NCI-H1048 (cell line): ENCODE measurements at places on chromosomes 6 and 20.

- DNase-seq, result no peak
These were observed 1.2 kb downstream of the BRPF3 start for GRCh38 chr6:36197739-36198221.

DNA sequence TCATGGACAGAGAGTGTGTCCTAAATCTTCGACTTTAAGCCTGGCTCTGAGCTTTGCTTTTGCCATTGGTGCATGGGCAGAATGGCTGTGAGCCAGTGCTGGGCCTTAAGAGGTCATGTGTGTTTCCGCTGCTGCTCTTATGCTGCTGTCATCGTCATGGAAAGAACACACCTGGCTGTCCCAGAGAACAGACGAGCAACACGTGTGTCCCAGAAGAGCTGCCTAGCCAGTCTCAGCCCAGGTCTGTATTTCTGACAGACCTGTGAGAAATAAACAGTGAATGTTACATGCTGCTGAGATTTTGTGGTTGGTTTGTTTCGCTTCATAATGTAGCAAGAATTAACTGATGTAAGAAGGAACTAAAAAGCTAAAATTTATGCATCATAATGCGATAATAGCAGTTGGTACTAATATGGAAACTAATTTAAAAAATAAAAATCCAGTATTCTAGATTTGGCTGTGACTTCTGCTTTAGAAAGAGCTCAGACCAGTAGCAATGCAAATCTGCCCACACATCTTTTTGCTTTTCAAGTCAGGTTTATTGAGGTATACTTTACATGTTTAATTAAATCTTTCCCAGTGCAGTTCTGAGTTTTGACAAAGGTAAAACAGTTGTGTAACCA, 11.5 kb upstream of the SCP2D1 start:
- no peak for DNase-seq

GRCh38 chr6:36566418-36566905, 19.2 kb upstream of the STK38 start:
- no peak for DNase-seq

DNA sequence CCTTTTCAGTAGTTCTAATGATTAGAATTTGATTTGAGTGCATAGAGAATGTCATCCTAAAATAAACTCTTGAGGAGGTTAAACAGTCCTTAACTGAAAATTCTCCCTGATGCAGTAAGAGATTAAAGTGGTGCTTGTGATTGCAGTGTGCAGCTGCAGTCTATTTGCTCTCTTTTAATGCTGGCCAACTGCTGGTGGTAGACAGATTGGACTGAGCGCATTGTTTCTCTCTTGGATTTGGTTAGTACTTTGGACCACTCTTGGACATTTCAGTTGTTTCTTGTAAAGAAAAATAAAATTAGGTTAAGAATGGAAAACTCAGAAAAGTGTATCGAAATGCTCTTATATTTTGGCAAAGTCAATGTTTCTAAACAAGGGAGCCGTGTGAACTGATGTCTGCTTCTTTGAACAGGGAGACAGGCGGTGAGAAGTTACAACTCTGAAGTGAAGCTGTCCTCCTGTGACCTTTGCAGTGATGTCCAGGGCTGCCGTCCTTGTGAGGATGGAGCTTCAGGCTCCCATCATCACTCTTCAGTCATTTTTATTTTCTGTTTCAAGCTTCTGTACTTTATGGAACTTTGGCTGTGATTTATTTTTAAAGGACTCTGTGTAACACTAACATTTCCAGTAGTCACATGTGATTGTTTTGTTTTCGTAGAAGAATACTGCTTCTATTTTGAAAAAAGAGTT, 127.2 kb downstream of the CD109 start:
- no peak for DNase-seq

GRCh38 chr20:55778796-55779195, 226.5 kb downstream of the CBLN4 start:
- DNase-seq, result no peak

DNA sequence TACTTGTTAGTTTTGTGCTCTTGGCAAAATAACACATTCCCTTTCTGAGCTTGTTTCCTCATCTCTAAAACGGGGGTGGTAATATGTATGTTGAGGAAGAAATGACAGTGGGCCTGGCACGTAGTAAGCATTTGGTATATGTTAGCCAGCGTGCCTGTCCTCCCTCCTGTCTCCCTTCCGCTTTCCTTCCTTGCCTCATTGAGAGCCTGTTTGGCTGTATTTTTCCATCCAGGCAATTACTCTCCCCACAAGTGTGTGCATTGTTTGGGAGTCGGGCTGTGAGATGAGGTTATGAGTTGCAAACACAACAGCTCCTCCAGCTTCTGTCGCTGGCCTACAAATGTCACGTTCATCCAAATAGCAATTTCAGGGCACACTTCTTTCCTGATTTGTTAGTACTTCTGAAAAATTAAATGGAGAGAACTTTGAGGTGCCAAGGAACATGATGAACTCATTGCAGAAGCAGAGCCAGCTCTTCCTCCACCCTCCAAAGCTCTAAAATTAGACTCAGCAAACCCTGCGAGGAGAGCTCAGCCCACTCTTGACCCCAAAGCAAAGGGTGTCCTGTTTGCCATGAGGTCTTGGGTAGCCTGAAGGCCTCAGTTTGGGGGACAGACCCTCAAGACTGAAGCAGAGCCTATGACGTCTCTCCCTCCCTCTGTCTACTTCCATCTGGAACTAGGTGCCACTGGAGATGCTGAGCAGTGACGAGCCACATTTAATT, 50.7 kb upstream of the TOX2 start:
- no peak for DNase-seq

GRCh38 chr20:14673164-14673563, 335.8 kb upstream of the FLRT3 start:
- DNase-seq, result no peak

GRCh38 chr6:2508071-2508470, 242.7 kb downstream of the MYLK4 start:
- no peak for DNase-seq
